Smooth muscle cell of bladder (primary cell): ENCODE measurements at places on chromosomes 3 and 15. TPM values are rescaled to one million over a fixed set of nuclear protein-coding genes. Genes with fewer than 3 reads are reported as not detected.

TM6SF1 gene
- 0.55 and 1.4 TPM in 2 replicates for total RNA-seq

GCSAM gene
- total RNA-seq, result not detected in 2 replicates

LRRN1 gene
- not detected in 2 replicates for total RNA-seq

AADAC gene
- 11.3 and 16.1 TPM in 2 replicates for total RNA-seq

ARL6IP5 gene
- 88.5 and 119 TPM in 2 replicates for total RNA-seq

CSPG4 gene
- total RNA-seq, result 11.0 and 15.3 TPM in 2 replicates

TMEM45A gene
- total RNA-seq, result 44.2 and 104 TPM in 2 replicates

FSTL1 gene
- 887 and 1,090 TPM in 2 replicates for total RNA-seq

C3orf22 gene
- not detected in 2 replicates for total RNA-seq

SERINC4 gene
- 0.09 TPM in 1 of 2 replicates, not detected in the other for total RNA-seq

TIMP4 gene
- total RNA-seq, result 5.1 and 6.8 TPM in 2 replicates

SCAMP5 gene
- 1.6 and 3.0 TPM in 2 replicates for total RNA-seq

LRRK1 gene
- total RNA-seq, result 6.8 and 12.9 TPM in 2 replicates

ZIC1 gene
- not detected in 2 replicates for total RNA-seq

GHRL gene
- total RNA-seq, result not detected in 2 replicates

CCDC54 gene
- not detected in 2 replicates for total RNA-seq

LPCAT4 gene
- total RNA-seq, result 4.0 and 5.4 TPM in 2 replicates

GXYLT2 gene
- 34.8 and 36.1 TPM in 2 replicates for total RNA-seq

ADAMTS7 gene
- total RNA-seq, result 3.8 and 4.1 TPM in 2 replicates

HTR3E gene
- not detected in 2 replicates for total RNA-seq

PLA2G4F gene
- total RNA-seq, result not detected in 2 replicates

ALCAM gene
- total RNA-seq, result 38.4 and 63.6 TPM in 2 replicates

LYZL4 gene
- not detected in 2 replicates for total RNA-seq

IL5RA gene
- total RNA-seq, result not detected in 2 replicates

RGMA gene
- total RNA-seq, result 0.28 and 0.46 TPM in 2 replicates

LRRIQ4 gene
- total RNA-seq, result not detected in 2 replicates

HRG gene
- total RNA-seq, result under 0.01 TPM in 1 of 2 replicates, not detected in the other

CLDN18 gene
- total RNA-seq, result not detected in 2 replicates

EXD1 gene
- total RNA-seq, result not detected in 2 replicates

SATB1 gene
- 14.1 and 20.5 TPM in 2 replicates for total RNA-seq

FXR1 gene
- total RNA-seq, result 216 and 259 TPM in 2 replicates

KLF15 gene
- total RNA-seq, result 3.1 and 3.6 TPM in 2 replicates

GOLGA8T gene
- 0.14 TPM in 1 of 2 replicates, not detected in the other for total RNA-seq

SPATA12 gene
- total RNA-seq, result not detected in 2 replicates

LTF gene
- total RNA-seq, result 0.14 TPM in 1 of 2 replicates, not detected in the other

COL8A1 gene
- 148 and 185 TPM in 2 replicates for total RNA-seq

FOXL2NB gene
- total RNA-seq, result under 0.01 TPM in 1 of 2 replicates, not detected in the other

BNC1 gene
- 7.3 and 8.7 TPM in 2 replicates for total RNA-seq

CBLB gene
- total RNA-seq, result 18.3 and 23.9 TPM in 2 replicates

SLC9A9 gene
- 10.3 and 16.8 TPM in 2 replicates for total RNA-seq

HHATL gene
- not detected in 2 replicates for total RNA-seq

SV2B gene
- total RNA-seq, result under 0.01 and 0.18 TPM in 2 replicates

AHSG gene
- not detected in 2 replicates for total RNA-seq

HGD gene
- 0.46 and 0.71 TPM in 2 replicates for total RNA-seq

CSK gene
- 12.4 and 17.7 TPM in 2 replicates for total RNA-seq

RPL22L1 gene
- 50.4 and 90.0 TPM in 2 replicates for total RNA-seq

CELF6 gene
- under 0.01 and 0.18 TPM in 2 replicates for total RNA-seq

BFSP2 gene
- total RNA-seq, result not detected in 2 replicates

CYP1A2 gene
- not detected in 2 replicates for total RNA-seq

PLOD2 gene
- 239 and 311 TPM in 2 replicates for total RNA-seq

ACAP2 gene
- total RNA-seq, result 78.2 and 79.6 TPM in 2 replicates
